ENCODE measurements at places on chromosomes 11 and 22.

GRCh38 chr11:38672445-38672844 is 2074.4 kb upstream of the RAG2 start:
- no peak for DNase-seq

DNA sequence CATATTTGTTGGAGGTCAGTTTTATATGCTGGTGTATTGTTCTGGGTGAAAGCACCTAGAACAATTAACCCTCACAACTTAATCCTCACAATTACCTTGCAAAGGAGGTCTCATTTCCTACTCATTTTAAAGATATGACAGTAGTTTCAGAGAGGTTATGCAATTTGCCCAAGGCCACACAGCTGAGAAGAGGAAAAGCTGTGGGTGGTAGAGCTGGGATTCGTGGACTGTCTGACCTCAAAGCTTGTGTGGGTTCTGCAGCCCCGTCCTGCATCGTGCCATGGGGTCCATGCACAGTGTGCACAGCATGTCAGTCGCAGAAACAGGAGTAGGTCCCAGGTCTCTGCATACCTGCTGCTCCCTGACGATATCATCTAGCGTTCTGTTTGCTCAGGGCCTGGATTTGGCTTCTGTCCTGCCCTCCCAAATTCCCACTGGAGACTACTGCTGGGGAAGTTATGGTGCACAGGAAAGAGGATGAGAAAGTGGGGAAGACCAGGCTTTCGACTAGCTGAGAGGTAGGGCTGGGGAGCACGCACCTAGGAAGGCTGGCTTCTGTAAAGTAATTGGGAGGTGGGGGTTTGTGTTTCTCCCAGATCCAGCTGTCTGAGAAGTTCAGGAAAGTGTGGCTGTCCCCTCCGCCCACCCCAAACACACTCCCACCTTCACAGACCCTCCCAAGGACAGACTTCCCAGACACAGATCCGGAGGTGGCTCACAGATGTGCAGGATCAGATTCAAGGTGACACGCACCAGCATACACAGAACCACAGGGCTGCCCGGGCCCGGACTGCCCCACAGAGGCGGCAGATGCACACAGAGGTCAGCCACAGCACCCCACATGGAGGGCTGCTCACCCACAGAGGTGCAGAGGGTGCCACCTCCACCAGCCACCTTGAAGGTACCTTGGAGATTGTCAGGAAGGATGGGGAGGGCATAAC is 2.0 kb downstream of the BACE1 start:
- DNase-seq: no peak

DNA sequence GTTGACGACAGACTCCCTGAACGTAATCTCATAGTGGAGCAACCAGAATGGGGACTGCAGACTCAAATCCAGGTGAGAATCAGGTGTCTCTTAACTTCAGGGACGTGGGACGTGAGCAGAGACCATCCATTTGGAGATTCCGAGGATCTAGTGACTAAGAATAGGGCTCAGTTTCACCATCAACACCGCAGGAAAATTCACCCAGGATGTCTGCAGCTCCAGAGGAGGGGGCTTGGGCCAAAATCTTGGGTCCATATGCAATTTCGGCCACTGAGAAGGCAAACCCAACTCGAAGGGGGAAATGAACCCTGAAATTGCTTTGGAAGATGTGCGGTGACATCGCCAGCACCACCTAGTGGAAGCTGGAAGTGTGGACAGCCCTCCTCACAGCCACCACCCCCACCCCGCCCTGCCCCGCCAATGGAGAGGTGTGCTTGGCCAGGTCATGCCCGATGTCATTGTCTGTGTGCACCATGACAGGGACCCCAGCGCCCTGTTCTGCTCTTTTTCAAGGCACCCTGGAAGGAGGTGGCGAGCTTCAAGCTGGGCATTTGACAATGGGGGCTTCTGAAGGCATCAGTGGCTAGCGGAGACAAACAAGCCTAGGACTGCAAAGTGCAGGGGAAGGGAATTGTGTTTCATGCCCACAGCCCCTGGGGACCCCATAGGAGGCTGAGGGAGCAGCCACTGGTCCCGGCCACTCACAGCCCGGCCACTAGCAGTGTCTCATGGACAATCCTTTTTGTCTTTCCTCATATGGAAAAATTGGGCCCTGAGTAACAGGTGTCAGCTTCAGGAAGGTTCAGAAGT is 24.8 kb downstream of the APOL1 start:
- DNase-seq: peak; percentile 90

- DNase-seq: no peak
Observed at GRCh38 chr11:47553406-47553743, 443 bp upstream of the CELF1 start.

- DNase-seq: no peak
Observed at GRCh38 chr22:31945971-31946680, 1.8 kb downstream of the YWHAH start.

DNA sequence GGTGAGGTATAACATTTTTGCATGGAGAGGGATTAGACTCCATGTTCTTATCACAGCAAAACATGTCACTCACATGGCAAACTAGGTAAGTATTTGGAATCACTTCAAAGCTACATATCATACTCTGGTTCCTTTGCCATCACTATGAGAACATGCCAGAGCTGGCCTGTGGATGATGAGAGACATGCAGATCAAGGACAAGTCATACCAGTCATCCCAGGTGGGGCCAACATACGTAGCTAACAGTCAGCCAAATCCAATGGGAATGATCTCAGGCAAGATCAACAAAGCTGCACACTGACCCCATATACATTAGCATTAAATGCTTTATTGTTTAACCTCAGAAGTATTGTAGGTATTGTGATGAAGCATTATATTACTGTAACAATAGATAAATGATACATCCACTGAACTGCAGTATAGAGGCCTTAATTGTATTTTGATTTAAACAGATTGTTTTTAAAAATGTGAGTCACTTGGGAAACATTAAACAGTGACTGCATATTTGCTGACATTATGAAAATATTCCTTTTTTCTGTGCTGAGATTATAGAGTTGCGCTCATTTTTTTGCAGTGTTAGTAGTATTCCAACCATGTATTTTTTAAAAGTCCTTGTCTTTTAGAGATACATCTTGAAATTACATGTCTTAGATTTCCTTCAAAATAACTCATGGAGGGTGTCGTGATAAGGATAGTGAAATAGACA is 37.3 kb upstream of the ARL14EP start:
- no peak for DNase-seq

DNA sequence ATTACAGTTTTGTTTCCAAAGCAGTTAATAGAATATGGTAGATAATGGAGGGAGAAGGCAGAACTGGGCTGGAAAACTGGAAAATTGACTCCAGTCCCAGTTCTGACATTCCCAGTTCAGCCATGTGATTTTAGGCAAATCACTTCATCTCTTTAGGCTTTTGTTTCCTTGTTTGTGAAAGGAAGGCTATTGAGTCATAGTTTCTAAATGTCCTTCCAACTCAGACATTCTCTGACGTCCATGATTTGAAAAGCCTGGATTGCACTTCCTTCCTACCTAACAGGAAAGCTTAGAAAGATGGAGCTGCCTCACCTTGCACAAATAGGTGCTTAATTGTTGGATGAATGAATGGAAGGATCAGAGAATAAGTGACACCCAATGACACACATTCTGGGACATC is 19.8 kb upstream of the GALNT18 start:
- no peak for DNase-seq

GRCh38 chr11:12871241-12871640 is 137.9 kb upstream of the RASSF10 start:
- no peak for DNase-seq

DNA sequence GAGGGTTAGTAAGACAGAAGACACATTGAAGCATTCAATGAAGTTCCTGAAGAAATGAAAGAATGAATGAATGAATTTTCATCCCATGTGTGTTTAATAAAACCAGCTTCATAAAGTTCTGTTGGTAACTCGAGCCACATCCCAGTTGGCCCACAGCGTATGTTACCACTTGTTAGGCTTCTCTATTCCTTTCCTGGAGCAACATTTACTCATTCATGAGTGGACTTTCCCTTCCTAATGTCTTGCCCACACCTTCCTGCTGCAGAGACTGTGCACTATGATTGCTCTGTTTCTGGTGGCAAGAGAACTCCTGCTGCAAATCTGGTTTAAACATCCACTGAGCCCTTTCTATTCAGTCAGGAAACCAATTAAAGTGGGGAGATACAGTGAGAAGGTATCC is 7.0 kb downstream of the OR52R1 start:
- no peak for DNase-seq

DNA sequence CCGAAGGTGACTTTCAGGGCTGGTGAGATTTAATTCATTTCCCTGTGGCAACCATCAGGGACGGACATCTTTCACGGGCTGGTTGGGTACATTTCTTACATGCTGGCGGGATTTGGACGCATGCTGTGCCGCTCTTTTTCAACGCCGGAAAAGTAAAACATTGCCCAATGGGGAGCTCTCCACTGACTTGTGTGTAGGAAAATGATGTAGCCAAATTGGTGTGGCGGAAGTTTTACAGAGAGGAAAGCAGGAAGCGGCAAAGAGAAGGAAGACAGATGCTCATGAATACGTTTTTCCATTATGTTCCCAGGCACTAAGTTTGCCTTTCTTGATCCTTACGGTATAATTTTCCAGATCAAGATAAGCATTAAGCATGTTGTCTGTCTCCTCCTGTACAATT is 375.8 kb downstream of the NTM start:
- no peak for DNase-seq

DNA sequence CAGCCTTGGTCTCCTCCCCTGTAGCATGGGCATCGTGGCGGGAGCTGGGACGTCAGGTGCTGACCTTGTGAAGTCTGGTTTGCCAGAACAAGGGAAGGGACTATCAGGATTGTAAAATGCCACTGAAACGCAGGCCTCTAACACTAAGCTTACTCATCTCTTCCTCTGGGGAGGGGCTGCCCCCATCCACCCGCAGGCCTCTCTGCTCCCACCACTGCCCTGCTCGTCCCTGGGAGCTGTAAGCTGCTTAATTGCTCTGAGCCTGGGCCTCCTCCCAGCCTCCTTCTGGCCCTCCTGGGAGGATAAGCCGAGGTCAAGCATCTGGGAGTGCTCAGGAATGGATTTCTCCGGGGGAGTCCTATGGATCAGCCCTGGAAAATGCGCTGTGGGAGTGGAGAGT is 8.4 kb downstream of the SHISAL1 start:
- no peak for DNase-seq

GRCh38 chr11:104526006-104526405 is 362.1 kb upstream of the PDGFD start:
- DNase-seq: no peak

DNA sequence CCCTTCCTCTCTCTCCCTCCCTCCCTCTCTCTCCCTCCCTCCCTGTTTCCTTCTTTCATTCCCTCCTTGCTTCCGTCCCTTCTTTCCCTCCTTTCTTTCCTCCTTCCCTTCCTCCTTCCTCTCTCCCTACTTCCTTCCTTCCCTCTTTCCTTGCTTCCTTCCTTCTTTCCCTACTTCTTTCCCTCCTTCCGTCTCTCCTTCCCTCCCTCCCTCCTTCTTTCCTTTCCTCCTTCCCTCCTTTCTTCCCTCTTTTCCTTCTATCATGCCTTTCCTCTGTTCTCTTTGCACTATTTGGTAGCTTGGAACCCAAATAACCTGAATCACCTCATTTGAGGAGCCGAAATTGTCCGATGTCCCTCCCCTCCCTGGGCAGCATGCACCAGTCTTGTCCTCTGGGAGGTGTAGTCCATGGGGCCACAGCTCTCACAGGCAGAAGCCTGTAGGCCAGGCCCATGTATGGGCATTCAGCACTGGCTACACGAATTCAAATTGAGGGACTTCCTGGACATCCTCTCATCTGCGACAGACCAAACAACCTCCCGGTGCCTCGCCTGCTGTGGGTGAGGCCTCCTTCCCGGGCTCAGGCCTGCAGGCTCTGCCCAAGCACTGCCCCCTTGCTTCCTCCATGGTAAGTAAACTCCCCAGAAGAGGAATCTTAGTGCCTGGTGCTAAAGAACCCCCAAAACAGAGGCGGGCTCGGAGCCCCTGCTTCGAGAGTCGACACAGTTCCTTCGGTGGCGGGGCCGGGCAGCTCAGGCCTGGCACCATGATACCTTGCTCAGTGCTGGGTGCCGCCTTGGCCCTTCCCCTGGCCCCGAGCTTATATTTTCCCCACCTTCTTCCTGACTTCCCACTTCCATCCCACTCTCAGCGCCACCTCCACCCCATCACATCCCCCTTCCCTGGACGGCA is 454.1 kb upstream of the CADM1 start:
- peak; percentile 50 for DNase-seq

DNA sequence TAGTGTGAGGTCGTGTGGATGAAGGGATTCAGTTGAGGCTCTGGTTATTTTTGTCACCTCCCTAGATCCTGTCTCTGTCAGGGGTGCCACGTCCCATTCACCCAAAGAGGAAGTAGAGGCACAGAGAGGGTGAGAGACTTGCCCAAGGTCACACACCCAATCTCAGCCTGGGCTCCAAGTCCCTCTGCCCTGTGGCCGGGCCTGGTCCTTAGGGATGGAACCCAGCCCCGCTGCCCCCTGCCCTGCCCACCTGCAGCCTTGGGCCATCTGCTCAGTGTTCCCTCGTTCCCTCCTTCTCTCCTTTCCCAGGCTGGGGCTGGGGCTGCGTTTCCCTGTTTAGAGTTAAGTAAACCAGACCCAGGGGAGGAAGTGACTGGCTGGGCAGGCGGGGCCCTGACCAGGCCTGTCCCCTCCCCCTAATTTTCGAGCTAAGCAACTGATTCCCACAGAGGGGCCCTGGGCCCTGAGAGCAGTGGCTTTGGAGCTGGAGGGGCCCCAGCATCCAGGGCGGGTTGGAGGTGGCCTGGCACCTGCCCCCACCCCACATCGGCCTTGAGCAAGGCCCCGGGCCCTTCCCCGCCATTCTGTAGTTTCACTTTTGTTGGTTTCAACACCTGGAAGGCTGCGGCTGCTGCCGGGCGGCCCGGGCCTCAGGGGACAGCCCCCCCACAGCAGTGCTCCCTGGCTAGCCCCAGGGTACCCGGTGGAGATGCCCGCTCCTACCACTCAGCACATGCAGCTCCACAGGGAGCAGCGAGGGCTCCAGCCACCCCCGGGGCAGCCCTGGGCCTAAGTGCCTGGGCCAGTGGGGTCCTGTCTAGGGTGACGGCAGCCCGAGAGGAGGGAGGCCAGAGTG is 1.5 kb downstream of the TCIRG1 start:
- peak; percentile 76 for DNase-seq

- DNase-seq: peak; percentile 25
Observed at GRCh38 chr11:10456519-10456918, 1.5 kb downstream of the AMPD3 start.

DNA sequence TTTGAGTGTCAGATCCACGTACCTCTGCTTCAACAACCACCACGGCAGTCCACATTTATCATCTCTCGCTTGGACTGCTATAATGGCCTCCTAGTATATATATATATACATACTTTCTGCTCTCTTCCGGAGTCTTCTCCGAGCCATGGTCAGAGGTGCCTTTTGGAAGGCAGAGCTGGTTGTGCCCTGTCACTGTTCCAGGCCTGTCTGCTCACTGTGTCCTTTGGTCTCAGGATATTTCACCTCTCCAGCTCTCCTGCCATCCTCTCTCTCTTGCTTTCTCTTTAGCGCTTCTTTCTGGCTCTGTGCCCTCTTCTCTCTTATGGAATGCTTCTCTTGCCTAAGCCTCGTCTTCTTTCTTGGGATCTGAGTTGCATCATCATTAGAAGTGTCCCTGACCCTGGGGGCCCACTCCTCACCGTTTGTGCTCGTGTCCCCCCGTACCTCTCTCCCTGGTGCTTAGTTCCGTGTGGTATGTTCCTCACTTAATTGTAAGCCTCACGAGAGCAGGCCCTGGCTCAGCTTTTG is 86.1 kb upstream of the RASSF10 start:
- DNase-seq: no peak
